ENCODE measurements at places on chromosomes 2 and 18.

- no peak for DNase-seq
Measured at GRCh38 chr2:203122317-203122986, 107.8 kb downstream of the NBEAL1 start.

DNA sequence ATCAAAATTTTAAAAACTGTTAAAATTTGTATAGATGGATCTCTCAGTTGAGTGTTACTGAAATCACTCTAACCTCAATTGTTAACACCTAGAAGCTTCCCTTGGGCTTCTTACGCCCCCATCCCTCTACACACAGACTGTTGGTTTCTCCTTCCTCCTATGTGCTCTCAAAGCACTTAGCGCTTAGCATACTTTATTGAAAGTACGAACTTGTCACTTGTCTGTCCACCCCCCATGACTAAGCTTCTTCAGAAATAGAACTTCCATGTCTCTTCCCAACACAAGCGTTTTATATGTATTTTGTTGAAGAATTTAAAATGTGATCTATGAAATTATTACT, 441 bp downstream of the MPHOSPH10 start:
- no peak for DNase-seq

DNA sequence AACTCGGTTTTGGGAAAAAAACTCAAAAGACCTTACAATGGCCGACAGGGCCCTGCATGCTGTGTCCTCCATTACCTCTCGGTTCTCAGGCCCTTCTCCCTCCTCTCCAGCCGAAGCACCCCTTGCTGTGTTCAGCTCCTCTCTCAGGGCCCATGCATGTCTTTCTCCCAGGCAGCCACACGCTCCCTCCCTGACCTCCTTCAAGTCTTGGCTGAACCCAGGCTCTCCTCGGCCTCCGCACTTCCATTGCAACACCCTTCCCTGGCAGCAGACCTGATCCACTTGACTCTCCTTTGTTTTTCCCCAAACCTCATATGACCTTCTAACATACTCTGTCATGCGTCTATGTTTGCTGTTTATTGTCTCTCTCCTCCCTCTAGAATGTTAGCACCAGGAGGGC, 114.0 kb downstream of the CYP26B1 start:
- DNase-seq: no peak

- DNase-seq: no peak
Measured at GRCh38 chr2:150376553-150377335, 110.7 kb downstream of the RND3 start.

GRCh38 chr2:66101206-66101605, 333.7 kb upstream of the MEIS1 start:
- no peak for DNase-seq

DNA sequence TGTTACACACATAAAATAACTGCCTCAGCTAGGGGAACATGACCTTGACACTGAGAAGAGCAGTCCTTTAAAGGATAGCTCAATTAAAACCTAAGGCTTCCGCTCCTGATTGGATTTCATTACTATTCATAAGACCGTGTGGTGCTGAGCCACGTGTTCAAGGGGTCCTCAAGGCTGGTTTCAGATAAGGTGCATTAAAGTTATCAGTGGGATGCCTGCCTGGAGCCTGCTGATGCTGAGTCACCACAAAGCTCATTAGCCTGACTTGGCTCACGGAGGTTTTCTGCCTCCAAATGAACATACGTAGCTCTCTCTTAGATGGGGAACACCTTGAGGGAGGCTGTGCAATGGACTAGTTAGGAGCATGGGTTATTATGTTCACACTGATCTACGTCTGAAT, 518.9 kb downstream of the TDRD15 start:
- no peak for DNase-seq

All from NCI-H1105 (cell line).